ENCODE measurements at places on chromosomes 6 and 20. TPM values are rescaled to one million over a fixed set of nuclear protein-coding genes. Genes with fewer than 3 reads are reported as not detected.

DNA sequence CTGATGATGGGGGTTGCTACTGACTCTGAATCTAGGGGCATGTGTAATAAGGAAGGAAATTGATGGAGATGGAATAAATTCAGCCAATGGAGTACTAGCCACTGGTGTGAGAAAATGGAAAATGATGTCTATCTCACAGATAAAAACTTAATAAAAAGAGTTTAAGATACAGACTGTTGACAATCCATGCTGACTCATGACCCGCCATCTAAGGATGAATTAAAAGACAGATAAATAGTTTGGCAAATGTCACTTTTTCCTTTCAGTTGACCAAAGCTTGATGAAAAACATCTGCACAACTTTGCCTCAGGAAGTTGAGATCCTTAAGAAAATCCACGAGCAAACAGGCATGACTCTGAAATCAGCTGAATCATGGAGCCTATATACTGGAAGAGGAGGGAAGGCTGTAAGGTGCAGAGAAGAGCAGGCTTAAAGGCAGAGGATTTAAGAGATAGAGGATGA lies 82.6 kb upstream of the BMP5 start:
- DNase-seq, result no peak

GRCh38 chr6:44373787-44374186 lies 13.7 kb upstream of the CDC5L start:
- DNase-seq, result no peak

- DNase-seq, result no peak
These were observed 88.8 kb downstream of the TAF4 start for GRCh38 chr20:61976644-61977418.

DNA sequence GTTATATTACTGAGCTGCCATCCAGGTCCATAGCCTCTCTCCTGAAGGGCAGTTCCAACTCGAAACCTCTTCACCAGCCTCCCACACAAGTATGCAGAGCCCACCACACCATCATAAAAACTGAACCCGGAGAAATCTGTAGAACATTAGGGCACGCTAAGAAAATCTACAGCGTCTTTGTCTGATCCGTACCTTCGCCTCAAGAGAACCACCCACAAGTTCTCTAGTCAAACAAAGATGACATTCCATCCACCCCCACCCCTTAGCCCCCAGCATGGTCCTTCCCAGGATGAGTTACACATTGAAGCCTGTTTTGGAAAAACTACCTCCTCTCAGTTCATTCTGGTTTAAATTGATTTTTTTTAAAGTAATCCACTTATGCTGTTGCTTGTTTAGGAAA lies 219.7 kb downstream of the ZMYND8 start:
- no peak for DNase-seq

DNA sequence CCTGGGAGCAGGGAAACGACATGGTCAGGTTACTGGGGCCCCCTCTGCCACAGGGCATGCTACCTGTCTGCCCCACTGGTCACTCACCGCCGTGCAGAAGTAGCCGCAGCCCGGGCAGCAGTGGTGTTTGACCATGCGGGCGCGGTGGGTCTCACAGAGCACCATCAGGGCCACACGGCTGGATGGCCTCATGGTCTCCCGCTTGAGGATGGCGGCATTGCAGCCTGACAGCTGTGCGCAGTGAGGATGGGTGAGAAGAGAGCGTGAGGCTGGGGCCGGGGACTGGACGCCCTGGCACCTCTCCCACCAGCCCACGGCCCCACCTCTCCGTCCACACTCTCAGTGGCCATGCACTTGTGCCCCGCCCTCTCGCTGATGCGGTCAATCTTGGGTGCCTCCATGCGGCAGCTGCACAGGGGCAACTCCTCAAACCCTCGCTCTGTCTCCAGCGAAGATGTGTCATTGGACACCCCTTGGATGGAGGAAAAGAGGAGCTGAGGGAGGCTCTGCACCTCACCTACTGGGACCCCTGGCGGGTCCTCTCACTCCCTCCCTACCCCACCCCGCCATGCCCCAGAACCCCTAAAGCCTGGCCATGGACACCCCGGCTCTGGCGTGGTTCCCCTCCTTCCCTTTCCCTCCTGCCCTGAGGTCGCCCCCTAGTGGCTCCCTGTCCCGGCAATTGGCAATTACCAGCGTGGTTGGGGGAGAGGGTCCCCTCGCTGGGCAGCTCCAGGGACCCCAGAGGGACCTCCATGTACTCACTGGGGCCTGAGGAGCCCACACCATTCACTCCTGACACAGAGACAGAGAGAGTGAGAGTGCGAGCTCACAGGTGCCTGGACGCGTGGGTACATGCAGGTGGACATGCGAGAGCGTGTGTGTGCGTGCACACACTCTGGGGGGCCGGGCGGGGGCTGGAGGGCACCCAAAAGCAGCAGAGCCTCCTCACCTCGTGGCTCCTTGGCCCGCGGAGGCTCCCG lies 8.9 kb downstream of the EHMT2 start:
- no peak for DNase-seq

The PLCB4 gene
- 1.4 TPM for polyA plus RNA-seq

The NELFCD gene
- polyA plus RNA-seq, result 38.8 TPM

DNA sequence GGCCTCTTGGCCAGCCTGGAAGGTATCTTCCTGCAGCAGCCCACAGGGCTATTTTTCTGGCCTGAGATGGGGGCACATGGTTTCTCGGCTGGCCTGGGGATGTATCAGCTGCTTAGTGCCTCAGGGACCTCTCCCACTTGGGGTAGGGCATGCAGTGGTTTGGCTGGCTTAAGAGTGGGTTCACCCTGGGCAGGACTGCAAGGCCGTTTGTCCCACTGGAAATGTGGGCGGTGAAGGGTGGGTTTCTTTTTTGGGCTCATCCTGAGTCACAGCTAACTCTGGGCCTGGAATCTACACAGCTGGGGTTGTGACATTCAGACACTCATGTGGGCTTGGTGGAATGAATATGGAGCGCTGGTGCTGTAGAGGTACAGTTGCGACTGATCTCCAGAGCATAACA lies 62.0 kb downstream of the CDH26 start:
- no peak for DNase-seq

GRCh38 chr6:18753076-18753475 lies 365.9 kb downstream of the RNF144B start:
- DNase-seq, result no peak

DNA sequence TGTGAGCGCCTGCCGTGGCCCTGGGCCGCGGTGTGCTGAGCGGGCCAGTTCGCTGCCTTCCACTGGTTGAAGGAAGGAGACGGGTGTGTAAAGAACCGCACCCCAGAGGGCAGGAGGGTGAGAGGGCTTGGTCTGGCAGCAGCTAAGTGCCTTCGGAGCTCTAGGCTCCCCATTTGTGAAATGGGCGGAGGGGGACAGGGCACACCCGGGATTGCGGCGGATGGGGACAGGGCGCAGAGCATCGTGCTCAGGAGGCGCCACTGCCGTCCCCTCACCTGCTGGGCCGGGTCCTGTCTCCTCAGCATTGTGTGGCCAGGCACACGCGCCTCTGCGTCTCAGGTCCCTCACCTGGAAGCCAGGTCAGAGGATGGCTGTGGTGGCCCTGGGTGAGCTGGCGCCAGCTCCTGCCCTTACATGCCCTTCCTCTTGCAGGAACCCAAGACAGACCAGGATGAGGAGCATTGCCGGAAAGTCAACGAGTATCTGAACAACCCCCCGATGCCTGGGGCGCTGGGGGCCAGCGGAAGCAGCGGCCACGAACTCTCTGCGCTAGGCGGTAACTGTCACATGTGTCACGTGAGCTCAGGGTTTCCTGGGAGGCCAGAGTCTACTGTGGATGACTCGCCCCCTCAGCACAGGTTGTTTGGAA lies 3.1 kb downstream of the ADRM1 start:
- no peak for DNase-seq

GRCh38 chr6:157690441-157691210 lies 132.4 kb upstream of the SNX9 start:
- DNase-seq, result no peak

GRCh38 chr6:150076196-150076893 lies 7.4 kb upstream of the ULBP3 start:
- no peak for DNase-seq

Measured in psoas muscle (tissue), 8 donors.